ENCODE measurements at places on chromosomes 1 and 21.
A peak's percentile ranks its signal among the peaks of the same experiment; 100 is the strongest.

GRCh38 chr1:58432851-58433668 is 113.5 kb downstream of the OMA1 start:
- no peak for DNase-seq

GRCh38 chr1:216804111-216804510 is 80.9 kb upstream of the ESRRG start:
- no peak for DNase-seq

DNA sequence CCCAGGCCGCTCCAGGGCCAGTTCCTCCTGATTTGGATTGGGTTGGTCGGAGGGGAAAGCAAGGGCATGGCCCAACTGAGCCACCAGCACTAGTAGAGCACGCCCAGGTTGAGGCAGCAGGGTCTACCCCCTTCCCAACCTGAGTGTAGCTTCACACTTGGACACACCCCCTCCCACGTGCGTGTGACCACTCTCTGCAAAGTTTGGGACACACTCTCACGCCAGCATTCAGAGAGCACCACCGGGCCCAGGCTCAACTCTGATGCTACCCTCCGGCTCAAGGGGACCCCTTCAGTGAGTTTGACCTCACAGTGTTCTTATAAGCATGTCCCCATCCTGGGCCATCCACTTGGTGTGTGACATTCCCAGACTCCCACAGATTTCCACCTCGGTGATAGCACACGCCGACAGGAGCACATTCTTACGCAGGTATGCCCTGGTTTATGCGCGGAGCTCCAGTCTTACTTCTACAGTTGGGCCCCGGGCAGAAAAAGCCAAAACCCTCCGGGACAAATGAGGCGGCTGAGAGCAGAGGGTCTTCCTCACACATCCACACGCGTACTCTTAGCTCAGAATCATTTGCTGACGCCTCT is 3.0 kb upstream of the DMRTA2 start:
- DNase-seq = no peak

DNA sequence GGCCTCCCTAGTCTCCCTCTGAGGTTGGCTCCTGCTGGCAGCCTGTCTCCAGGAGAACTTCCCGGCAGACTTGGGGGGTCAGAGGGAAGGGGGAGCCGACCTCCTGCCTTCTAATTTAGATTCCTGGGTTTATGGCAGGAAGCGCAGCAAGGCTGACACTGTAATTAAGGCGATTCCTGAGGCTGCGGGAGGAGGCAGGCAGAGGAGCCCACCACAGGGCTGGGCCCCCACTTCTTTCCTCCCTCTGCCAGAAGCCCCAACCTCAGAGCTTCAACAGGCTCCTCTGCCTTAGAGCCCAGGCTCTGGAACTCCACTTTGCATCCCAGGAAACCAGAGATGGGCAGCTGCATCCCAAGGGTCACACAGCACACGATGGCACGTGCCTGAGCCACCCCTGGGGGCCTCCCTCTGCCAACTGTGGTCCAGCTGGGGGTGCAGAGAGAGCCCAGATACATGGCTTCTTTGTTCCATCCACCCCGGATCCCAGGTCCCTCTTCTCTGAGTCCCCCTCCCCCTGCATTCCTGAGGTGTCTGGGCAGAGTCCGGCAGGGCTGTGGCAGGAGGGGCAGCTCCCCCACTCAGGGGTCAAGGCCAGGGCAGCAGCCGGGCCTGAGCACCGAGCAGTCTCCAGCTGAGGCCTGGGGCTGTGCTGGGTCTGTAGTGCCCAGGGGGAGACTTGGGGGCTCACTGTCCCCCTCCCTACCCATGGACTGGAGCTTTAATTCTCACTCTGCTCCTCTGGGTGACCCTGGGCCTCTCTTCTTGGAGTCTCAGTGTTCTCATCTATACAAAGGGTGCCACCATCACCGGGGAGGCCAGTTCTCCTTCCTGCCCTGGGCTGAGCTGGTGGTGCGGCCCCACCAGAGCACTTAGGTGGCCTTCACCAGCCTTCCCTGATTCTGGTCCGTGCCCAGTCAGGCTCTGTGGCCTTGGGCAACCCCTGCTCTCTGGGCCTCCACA is 39.4 kb upstream of the FAM131C start:
- no peak for DNase-seq

GRCh38 chr1:210702506-210702905 is 373.8 kb downstream of the HHAT start:
- no peak for DNase-seq

DNA sequence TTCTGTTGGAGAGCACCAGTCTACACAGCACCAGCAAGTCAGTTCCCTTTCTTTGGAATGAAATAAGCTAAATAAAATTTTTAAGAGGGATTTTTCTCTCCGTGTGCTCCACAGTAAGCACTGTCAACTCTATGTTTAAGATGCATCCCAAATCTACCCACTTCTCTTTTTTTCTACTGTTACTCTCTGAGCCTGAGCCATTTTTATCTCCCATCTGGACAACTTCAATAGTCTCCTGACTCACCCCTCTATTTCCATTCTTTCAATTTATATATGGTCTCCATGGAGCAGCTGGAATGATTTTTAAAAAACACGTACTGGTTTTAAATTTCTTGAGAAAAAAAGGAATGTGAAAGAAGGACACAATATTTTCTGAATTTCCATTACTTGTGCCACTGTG is 24.7 kb upstream of the CCT8 start:
- no peak for DNase-seq

DNA sequence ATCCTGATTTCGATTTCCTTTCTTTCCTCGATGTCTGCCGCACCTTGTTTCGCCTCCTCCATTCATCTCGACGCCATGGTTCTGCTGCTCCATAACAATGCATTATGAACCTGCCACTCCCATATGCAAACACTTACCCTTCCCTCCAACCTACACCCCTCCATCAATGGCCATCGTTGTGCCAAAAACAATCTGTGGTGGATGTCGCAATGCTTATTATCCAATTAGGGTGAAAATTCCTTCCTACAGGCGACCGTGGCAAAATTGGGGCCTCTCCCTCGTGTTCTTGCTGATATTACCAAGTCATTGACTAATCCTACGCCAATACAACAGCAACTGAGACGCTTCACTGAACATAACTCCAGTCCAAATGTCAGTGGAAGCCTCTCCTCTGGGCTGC is 40.3 kb downstream of the CLEC20A start:
- DNase-seq = no peak

GRCh38 chr1:51679435-51679834 is 62.5 kb downstream of the OSBPL9 start:
- DNase-seq = no peak

DNA sequence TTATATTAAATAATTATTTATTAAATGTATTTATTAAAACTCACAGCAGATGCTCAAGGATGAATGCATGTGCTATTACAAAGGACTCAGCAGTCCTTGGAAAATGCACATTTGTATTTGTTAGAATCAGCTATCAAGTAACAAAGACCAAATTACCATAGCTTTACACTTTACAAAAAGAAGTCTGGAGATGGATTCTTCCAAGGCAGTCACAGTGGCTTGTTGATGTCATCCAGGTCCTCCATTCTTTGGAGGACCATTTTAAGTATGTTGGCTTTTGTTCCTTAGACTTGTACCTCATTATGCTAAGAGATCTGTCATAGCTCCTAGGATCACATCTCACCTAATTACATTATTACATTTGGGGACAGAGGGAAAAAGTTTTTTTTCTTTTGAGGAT is 63.4 kb downstream of the NTMT2 start:
- no peak for DNase-seq

DNA sequence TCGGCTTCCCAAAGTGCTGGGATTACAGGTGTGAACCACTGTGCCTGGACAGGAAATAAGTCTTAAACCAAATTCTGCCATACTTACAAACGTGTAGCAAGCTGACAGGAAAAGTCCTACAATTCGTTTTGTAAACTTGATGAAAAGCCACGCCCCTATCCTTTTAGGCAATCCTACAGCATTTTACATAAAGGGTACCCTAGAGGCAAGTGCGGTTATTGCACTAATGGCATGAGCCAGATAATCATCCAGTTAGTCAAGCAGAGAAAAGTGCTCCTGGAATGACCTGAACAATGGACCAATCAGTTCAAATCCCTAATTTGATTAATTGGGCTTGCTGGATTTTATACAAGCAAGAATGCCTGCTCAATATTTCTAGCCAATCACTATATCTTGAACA is 338.2 kb downstream of the KIF26B start:
- DNase-seq = no peak

DNA sequence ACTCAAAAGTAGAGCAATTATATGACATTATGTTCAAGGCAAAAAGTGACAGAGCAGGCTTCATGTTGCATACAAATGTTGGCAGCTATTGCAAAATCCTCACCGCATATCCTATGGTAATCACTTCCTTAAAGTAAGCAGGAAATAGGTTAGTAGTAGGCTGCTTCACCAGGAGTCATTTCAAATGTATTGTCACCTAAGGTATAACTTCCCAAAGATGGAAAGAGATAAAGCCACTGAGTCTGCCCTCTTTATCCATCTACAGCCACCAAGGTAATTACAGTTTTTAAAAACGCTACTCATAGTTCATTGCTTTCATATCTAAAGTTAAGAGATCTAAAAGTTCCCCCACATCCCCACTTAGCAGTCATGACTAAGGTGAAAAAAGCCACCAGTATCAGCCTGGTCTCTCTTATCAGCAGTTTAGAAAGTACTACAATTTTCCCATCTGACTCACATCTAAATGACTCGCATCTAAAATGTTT is 31.6 kb upstream of the UBE2U start:
- no peak for DNase-seq

- DNase-seq = no peak
These were observed 86.6 kb downstream of the ASTN1 start for GRCh38 chr1:177077734-177078499.

DNA sequence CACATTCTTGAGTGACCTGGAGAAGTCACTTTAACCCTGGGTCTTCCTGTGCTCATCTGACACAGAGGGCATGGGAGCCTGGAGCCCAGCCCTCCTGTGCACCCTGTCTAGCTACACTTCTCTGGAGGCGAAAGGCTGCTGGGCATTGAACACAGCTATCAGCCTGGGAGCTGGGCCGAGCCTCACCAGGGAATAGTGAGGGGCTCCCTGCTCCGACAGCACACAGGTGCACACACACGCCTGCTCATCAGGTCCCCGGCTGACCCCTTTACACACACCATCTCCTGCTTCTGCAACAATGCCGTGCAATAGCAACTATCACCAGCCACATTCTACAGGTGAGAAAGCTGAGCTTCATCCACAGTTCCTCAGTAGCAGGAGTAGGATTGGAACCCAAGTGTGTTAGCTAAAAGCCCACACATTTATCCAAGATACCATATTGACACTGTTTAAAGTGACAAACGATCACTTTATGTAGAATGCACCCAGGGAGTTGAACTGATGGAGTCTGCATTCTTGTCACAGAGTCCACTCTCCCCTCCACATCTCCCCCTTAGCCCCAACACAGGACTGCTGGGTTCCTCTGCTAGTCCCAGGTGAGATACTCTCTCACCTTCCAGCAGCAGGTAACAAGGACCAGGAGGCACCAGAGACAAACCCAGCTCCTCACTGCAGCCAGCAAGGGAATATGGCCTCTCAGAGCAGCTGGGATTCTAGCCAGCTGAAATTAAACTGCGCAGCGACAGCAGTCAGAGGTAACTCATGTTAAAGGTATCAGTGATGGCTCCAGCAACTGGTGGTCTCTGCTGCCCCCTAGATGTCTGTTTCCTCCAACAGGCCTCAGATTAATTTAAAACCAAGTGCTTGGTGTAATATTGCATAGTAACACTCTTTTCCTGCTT is 18.3 kb upstream of the CAPN8 start:
- DNase-seq = no peak

GRCh38 chr1:110260194-110260593 is 50.1 kb downstream of the KCNC4 start:
- DNase-seq = no peak

GRCh38 chr1:20074055-20074724 is 4.2 kb downstream of the PLA2G5 start:
- DNase-seq = no peak

- DNase-seq = peak; percentile 79
These were observed 7.5 kb upstream of the PARK7 start for GRCh38 chr1:7953850-7954609.

DNA sequence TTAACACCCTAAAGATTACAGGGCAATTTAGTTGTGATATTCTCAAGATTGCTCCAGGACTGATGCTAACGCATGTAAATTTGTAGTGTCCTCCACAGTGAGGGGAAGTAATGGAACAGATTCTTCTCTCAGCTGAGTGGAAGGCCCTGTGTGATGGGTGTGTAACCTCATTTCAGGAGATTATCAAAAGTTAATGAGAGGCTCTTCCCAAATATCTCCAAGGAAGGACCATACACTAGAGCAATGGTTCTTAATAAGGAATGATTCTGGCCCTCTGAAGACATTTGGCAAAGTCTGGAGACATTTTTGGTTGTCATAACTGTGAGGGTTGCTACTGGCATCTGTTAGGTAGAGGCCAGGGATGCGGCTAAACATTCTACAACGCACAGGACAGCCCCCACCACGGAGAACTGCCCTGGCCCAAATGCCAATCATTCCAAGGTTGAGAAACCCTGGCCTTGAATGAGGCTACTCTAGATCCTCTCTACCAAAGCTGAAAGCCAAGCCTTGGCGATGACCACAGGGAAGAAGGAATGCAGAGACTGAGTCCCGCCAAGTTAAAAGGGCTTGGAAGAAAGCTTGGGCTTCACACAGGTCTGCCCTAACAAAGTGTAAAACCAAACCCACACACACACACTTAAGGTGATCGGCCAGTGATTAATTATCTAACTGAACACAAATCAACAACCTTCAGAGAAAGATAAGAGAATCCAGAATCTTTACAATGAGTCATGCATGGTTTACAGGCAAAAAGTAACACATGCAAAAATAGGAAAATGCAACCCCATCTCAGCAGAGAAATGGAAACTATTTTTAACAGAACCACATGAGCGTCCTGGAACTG is 135.8 kb downstream of the SYF2 start:
- no peak for DNase-seq

GRCh38 chr1:224747578-224747977 is 131.5 kb downstream of the CNIH3 start:
- DNase-seq = peak; percentile 44
